ENCODE measurements at places on chromosomes 3 and 15. TPM values are rescaled to one million over a fixed set of nuclear protein-coding genes. Genes with fewer than 3 reads are reported as not detected.

BBX gene
- 54.7 TPM for total RNA-seq

DNA sequence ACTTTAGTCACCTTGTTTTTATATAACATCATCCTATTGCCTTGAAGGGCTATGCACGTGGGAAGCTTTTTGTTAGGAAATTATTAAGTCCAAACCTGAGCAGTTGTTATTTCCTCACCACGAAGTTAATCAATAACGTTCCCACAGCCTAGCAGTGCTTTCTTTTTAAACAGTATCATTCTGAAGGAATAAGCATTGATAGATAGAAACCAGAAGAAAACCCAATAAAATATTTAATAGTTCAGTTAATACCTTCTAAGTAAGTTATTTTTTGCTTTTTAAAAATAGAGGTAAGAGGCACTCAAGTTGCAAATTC, 149.3 kb downstream of the KCNMB2 start:
- no peak overlapping the region for H3K4me3 ChIP-seq
- no peak for DNase-seq
- H3K27me3 ChIP-seq = no peaks in the 10 kb centered on the region
- H3K4me1 ChIP-seq = no peaks in the 10 kb centered on the region

DNA sequence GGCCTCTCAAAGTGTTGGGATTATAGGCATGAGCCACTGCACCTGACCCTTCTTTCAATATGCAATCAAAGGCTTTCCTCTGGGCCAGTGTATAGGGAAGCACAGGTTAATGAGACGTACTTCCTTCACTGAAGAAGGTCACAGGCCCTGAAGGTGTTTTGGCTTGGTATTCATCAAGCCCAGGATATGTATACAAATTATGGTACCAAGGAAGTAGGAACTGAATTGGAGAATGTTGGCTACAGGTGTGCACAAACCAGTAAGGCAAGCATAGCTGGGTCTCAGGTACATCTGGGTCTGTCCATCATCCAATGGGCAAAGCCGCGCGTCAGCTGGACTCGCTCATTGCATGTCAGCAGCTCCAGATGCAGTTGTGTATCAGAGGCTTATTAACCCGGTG, 237.9 kb downstream of the ADAMTS17 start:
- peaks cover 12% of the 10 kb centered on the region for H3K27me3 ChIP-seq
- no peak for DNase-seq
- H3K36me3 ChIP-seq = no peaks in the 10 kb centered on the region
- no peak overlapping the region for H3K27ac ChIP-seq

- H3K4me3 ChIP-seq = no peak overlapping the region
- peaks cover 7% of the 10 kb centered on the region for H3K4me1 ChIP-seq
- no peaks in the 10 kb centered on the region for H3K36me3 ChIP-seq
- no peak for DNase-seq
Measured at GRCh38 chr3:42747581-42747980, 25.5 kb downstream of the CCDC13 start.

DNA sequence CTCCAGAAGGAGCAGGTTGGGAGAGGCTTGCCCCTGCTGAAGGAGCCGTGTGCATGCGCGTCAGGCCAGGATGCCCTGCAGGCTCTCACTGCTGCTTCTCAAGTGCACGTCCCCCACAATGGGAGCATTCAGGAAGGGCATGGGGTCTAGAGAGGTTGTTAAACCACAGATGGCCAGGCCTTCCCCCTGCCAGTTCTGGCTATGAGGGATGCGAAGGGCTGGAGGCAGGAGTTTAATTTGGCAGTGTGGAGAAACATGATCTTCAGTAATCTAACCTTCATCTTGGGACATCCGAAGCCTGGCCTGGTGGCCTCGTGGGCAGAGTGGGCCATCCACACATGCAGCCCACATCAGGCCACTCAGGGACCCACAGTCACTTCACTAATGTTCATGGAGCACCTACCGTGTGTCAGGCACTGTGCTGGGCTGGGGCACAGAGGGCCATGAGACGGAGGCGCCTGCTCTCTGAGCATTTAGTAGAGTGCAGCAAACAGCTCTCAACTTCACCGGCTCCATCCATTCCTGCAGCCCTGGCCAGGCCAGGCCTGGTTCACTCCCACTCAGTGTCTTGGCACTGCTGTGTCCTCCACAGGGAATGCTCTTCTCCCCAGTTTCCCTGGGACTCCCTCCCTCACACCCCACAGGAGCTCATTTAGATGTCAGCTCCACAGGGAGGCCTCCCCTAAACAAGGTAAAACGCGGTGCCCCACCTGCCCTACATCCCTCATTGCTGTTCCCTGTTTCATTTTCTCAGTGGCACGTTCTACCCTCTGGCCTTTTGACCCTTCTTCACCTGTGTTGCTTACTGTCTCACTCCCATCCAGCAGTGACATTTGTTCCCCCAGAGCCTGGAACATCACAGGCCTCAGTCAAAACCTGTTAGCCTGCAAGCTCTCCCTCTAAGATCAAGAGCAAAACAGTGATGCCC, 4.0 kb downstream of the CFAP100 start:
- no peaks in the 10 kb centered on the region for H3K4me1 ChIP-seq
- peaks cover 51% of the 10 kb centered on the region for H3K27me3 ChIP-seq
- no peak overlapping the region for H3K27ac ChIP-seq
- H3K4me3 ChIP-seq = no peak overlapping the region
- DNase-seq = no peak
- no peaks in the 10 kb centered on the region for H3K36me3 ChIP-seq

GRCh38 chr3:181700168-181701087, 11.3 kb upstream of the SOX2 start:
- peak; percentile 47 for DNase-seq
- peaks cover 16% of the 10 kb centered on the region for H3K4me1 ChIP-seq
- peak overlapping the region; percentile 75 for H3K4me3 ChIP-seq
- H3K36me3 ChIP-seq = no peaks in the 10 kb centered on the region
- peaks cover 44% of the 10 kb centered on the region for H3K27me3 ChIP-seq
- H3K27ac ChIP-seq = no peak overlapping the region

DNA sequence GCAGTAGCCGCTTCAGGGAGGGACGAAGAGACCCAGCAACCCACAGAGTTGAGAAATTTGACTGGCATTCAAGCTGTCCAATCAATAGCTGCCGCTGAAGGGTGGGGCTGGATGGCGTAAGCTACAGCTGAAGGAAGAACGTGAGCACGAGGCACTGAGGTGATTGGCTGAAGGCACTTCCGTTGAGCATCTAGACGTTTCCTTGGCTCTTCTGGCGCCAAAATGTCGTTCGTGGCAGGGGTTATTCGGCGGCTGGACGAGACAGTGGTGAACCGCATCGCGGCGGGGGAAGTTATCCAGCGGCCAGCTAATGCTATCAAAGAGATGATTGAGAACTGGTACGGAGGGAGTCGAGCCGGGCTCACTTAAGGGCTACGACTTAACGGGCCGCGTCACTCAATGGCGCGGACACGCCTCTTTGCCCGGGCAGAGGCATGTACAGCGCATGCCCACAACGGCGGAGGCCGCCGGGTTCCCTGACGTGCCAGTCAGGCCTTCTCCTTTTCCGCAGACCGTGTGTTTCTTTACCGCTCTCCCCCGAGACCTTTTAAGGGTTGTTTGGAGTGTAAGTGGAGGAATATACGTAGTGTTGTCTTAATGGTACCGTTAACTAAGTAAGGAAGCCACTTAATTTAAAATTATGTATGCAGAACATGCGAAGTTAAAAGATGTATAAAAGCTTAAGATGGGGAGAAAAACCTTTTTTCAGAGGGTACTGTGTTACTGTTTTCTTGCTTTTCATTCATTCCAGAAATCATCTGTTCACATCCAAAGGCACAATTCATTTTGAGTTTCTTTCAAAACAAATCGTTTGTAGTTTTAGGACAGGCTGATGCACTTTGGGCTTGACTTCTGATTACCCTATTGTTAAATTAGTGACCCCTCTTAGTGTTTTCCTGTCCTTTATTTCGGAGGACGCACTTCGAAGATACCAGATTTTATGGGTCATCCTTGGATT, at the start of gene MLH1:
MLH1 (plus strand) TSS at position 193 of the 958 bp plus-strand sequence; CDS start at position 223, 30 bp downstream.
- H3K27ac ChIP-seq = no peak within 1 kb of the TSS
- H3K27me3 ChIP-seq = no peaks in the 10 kb centered on the region
- DNase-seq = peak; percentile 100
- peaks cover 33% of the 10 kb centered on the region for H3K4me1 ChIP-seq

- H3K4me1 ChIP-seq = no peaks in the 10 kb centered on the region
- H3K4me3 ChIP-seq = no peak overlapping the region
- H3K27me3 ChIP-seq = peaks cover 3% of the 10 kb centered on the region
- no peaks in the 10 kb centered on the region for H3K36me3 ChIP-seq
- H3K27ac ChIP-seq = no peak overlapping the region
- DNase-seq = no peak
Measured at GRCh38 chr15:99911816-99912215, 178.6 kb upstream of the LYSMD4 start.

Data from HFFc6 (cell line).